Activated naive CD8-positive, alpha-beta T cell treated with anti-CD3 and anti-CD28 coated beads, Interleukin-2, amount 10 ng/mL, durations not matched to agents 7 days and 5 days (primary cell): ENCODE measurements at places on chromosomes 2 and 18.
A peak's percentile ranks its signal among the peaks of the same experiment; 100 is the strongest.

DNA sequence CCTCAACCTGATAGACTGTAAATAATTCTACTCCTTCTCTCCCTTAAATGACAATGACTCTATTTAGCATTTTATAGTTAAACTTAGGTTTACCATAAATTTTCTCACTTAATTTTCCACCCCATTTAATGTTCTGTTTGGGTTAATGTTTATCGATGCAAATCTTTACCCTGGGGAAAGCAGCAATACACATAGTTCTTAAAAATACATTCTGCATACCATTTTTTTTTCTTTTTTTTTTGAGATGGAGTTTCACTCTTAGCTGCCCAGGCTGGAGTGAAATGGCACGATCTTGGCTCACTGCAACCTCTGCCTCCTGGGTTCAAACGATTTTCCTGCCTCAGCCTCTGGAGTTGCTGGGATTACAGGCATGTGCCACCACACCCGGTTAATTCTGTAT lies 14.0 kb downstream of the STAM2 start:
- DNase-seq: no peak
- H3K36me3 ChIP-seq: peaks cover 23% of the 10 kb centered on the region
- H3K4me1 ChIP-seq: peaks cover 2% of the 10 kb centered on the region
- H3K27me3 ChIP-seq: no peaks in the 10 kb centered on the region
- no peak overlapping the region for H3K27ac ChIP-seq

DNA sequence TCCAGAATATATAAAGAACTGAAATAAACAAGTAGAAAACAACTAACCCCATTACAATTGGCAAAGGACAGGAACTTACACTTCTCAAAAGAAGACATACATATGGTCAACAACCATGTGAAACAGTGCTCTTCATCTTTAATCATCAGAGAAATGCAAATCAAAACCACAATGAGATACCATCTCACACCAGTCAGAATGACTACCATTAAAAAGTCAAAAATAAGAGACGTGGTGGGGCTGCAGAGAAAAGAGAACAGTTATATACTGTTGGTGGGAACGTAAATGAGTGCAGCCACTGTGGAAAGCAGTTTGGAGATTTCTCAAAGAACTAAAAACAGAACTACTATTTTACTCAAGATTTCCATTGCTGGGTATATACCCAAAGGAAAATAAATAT lies 1696.3 kb upstream of the TMEFF2 start:
- H3K27ac ChIP-seq: no peak overlapping the region
- no peaks in the 10 kb centered on the region for H3K36me3 ChIP-seq
- no peak for DNase-seq

GRCh38 chr2:216012133-216012829 lies 1.1 kb downstream of the MREG start:
- peaks cover 2% of the 10 kb centered on the region for H3K36me3 ChIP-seq
- peaks cover 36% of the 10 kb centered on the region for H3K4me1 ChIP-seq
- H3K27ac ChIP-seq: peak overlapping the region; percentile 48
- H3K4me3 ChIP-seq: peak overlapping the region; percentile 90
- DNase-seq: no peak

GRCh38 chr18:48785091-48785614 lies 165.6 kb downstream of the SMAD7 start:
- peak overlapping the region; percentile 77 for H3K27ac ChIP-seq
- peaks cover 1% of the 10 kb centered on the region for H3K27me3 ChIP-seq
- DNase-seq: no peak
- H3K36me3 ChIP-seq: peaks cover 2% of the 10 kb centered on the region

GRCh38 chr2:120442923-120443571 lies 97.1 kb downstream of the INHBB start:
- H3K27ac ChIP-seq: no peak overlapping the region
- H3K27me3 ChIP-seq: peaks cover 64% of the 10 kb centered on the region
- H3K36me3 ChIP-seq: no peaks in the 10 kb centered on the region
- H3K4me3 ChIP-seq: peak overlapping the region; percentile 70
- peak; percentile 63 for DNase-seq
- H3K4me1 ChIP-seq: peaks cover 1% of the 10 kb centered on the region

GRCh38 chr2:64359171-64359891 lies 94.6 kb upstream of the LGALSL start:
- no peak overlapping the region for H3K4me3 ChIP-seq
- H3K4me1 ChIP-seq: peaks cover 3% of the 10 kb centered on the region
- H3K36me3 ChIP-seq: no peaks in the 10 kb centered on the region
- H3K27me3 ChIP-seq: peaks cover 28% of the 10 kb centered on the region

GRCh38 chr2:17646838-17647701 lies 106.5 kb downstream of the SMC6 start:
- no peaks in the 10 kb centered on the region for H3K36me3 ChIP-seq
- no peak overlapping the region for H3K27ac ChIP-seq
- H3K4me3 ChIP-seq: no peak overlapping the region

DNA sequence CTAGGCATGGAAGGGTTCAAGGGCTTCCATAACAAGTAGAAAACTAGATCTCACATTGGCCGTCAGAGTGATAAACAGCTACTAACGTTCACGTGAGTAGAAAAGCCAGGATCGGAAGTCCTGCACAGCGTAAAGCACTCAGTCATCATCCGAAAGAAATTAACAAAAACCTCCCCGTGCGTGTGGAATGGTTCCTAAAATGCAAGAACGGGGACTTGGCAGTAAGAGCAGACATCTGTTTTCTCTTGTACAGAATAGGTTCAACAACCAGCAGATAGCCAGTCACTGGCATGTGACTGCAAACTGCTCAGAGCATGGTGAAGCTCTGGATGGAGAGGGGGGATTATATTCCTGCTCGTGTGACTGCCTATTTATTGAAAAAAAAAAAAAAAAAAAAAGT lies 106.9 kb upstream of the ITGB6 start:
- H3K36me3 ChIP-seq: peaks cover 28% of the 10 kb centered on the region
- no peaks in the 10 kb centered on the region for H3K27me3 ChIP-seq
- DNase-seq: no peak
- H3K4me1 ChIP-seq: no peaks in the 10 kb centered on the region
- H3K27ac ChIP-seq: no peak overlapping the region

GRCh38 chr2:176187200-176187898 lies 1.1 kb upstream of the HOXD1 start:
- no peaks in the 10 kb centered on the region for H3K36me3 ChIP-seq
- peaks cover 87% of the 10 kb centered on the region for H3K27me3 ChIP-seq

DNA sequence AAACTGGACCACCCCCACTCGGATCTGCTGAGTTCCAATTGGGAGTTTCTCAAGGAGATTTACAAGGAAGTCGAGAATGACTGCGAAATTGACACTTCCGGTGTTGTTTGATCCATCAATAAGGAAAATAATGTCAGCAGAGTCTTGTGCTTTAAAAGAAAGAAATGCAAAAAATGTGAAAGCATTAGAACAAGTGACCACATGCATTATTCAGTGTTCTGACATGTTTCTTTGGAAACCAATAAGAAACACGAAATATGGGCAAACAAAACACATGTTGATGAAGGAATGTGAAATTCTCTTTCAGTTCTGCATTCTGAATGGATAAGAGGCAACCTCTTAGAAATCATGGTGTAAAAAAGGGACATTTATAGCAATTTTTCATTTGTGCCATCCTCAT lies 25.9 kb downstream of the COL6A3 start:
- DNase-seq: no peak
- peaks cover 2% of the 10 kb centered on the region for H3K27me3 ChIP-seq
- no peak overlapping the region for H3K27ac ChIP-seq
- H3K4me1 ChIP-seq: no peaks in the 10 kb centered on the region

DNA sequence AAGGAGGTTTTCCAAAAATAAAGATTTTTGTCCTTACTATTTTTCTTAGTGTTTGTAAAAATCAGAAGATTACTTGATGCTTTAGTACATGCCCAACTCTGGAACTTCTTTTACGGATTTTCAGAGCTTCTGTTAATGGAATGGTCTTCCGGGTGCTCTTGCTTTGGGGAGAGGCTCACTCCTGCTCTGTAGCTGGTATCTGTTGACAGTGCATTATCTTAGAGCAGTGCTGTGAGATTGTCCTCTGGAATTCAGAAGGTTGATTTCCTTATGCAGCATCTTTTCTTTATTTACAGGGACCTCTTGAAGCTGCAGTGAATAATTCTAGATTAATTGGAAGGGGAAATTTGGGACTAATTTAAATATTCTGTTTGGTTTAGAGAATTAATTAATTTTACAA lies 4.6 kb downstream of the MAPRE2 start:
- no peak for DNase-seq
- no peaks in the 10 kb centered on the region for H3K27me3 ChIP-seq
- peak overlapping the region; percentile 68 for H3K4me3 ChIP-seq
- peaks cover 70% of the 10 kb centered on the region for H3K4me1 ChIP-seq
- H3K36me3 ChIP-seq: peaks cover 10% of the 10 kb centered on the region
- H3K27ac ChIP-seq: peak overlapping the region; percentile 97

DNA sequence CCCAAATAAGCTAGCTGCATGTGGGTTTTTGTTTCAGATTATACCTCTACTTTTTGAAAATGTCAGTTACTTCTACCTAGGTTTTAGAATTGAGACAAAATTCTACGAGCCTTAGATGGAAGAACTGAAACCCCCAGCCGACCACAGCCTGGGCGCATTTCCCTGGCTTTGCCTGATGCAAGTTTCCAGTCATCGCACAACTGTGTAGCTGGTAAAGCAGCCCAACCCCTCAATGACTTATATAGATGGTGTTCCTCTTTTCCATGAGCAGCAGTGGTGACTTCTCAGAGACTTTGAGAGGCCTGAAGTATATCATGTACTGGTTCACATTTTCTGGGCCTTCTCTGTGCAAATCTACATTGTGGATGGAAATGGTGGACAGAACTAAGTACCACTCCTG lies 515.4 kb upstream of the RAB6C start:
- no peaks in the 10 kb centered on the region for H3K36me3 ChIP-seq
- no peaks in the 10 kb centered on the region for H3K27me3 ChIP-seq
- H3K27ac ChIP-seq: no peak overlapping the region
- no peaks in the 10 kb centered on the region for H3K4me1 ChIP-seq

DNA sequence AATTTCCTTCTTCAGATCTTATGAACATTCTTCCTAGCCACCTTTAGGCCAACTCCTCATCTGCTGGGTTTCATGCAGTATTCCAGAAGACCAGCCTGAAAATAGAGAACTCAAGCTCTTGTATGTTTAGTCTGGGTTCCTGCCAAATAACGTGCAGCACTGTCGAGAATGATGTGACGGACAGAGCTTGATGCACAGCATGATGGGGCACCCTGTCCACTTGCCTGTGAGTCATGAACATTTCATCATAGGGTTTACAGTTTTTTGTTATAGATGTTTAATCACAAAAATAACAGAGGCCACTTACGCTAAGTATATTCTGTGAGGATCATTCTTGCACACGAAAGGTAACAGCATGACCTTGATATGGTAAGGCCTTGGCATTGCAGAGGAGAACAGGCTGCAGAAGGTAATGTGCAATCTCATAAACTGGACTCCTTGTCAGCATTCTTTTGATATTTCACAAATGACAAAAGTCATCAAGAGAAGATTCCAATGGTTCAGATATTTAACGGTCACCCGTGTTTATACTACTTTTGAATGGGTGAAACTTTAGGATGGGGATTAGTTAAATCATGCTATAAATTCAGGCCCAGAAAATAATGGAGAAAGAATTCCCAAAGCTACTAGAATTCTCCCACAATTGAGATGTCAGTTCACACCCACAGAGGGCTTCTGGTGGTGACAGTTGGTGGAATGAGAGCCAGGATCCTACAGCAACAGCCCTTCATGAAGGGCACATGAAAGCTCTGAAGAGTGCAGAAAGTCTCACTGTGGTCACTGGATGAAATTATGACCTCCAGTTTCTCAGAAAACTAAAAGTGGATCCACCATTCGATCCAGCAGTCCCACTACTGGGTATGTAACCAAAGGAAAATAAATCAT lies 396.1 kb upstream of the RAB12 start:
- no peak overlapping the region for H3K27ac ChIP-seq
- no peaks in the 10 kb centered on the region for H3K4me1 ChIP-seq
- H3K4me3 ChIP-seq: no peak overlapping the region
- DNase-seq: no peak
- H3K36me3 ChIP-seq: no peaks in the 10 kb centered on the region

DNA sequence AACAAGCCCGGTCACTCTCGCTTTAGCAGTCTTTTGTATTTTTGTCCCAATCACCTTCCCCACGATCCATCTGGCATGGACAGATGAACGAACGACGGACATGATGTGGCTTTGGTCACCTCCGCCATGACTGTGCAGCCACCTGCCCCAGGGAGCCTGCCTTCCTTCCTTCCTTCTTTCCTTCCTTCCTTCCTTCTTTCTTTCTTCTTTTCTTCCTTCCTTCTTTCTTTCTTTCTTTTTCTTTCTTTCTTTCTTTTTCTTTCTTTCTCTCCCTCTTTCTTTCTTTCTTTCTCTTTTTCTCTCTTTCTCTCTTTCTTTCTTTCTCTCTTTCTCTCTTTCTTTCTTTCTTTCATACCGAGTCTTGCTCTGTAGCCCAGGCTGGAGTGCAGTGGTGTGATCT lies 39.0 kb downstream of the ATP8B1 start:
- peaks cover 3% of the 10 kb centered on the region for H3K36me3 ChIP-seq
- no peaks in the 10 kb centered on the region for H3K4me1 ChIP-seq

DNA sequence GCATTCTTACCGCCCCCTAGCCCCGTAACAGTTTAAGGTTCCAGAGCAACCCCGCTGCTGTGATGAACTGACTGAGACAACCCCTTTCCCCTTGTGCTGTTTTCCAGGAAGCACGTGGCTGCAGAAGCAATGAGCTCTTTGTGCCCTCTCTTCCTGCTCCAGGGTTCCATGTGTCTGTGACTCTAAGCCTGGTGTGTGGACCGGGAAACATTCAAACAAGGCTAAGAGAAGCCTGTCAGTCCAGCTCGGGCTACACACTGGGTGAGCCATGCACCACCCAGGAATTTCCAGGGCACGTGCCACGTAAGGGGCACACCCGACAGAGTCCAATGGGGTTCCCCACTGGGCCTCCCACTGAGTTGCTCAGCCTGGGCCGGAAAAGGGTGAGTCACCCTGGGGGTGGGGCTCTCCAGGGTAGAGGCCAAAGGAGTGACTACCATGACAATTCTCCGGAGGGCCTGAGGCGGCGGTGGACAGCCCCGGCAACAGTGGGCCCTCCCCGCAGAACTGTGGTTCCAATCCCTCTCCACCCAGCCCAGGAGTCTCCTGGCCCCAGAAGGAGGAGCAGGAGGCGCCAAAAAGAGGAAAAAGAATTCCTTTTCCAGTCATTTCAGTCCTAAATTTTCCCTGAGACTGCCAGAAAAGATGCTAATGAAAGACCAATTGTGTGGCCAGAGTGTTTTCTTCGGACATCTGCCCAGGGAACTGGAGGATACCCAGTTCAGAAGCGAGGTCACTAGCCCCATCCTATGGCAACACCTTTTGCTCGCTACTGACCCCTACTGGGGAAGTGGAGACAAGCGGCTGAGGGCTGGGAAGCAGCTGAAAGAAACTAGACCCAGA lies 157.8 kb upstream of the SLC1A4 start:
- H3K27ac ChIP-seq: peak overlapping the region; percentile 28
- H3K36me3 ChIP-seq: peaks cover 3% of the 10 kb centered on the region
- peak overlapping the region; percentile 6 for H3K4me3 ChIP-seq
- peaks cover 18% of the 10 kb centered on the region for H3K4me1 ChIP-seq
- DNase-seq: peak; percentile 80
